ENCODE measurements at places on chromosomes 1 and 21.

DNA sequence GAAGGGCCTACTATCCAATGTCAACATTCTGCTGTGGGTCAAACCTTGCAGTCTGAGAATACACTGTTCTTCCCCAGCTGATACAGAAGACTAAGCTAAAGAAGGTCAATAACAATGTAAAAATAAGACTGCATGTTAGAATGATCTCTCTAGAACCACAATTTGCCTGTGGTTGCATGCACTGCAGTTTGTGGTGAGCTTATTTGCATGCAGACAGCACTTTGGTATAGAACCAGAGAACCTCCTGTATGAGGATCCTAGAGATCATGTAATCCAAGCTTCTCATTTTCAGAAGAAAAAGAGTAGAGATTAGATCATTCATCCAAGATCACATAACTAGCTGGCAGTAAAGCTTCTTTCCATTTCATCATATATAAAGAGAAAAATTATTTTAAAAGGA is 15.8 kb downstream of the SYNJ1 start:
- peak; percentile 92 for ATAC-seq

- no peak for ATAC-seq
Observed at GRCh38 chr1:109935451-109935900, 24.8 kb downstream of the CSF1 start.

GRCh38 chr1:91582431-91582921 is 81.8 kb downstream of the CDC7 start:
- ATAC-seq, result no peak

- no peak for ATAC-seq
Observed at GRCh38 chr1:21869620-21870121, 57.6 kb downstream of the LDLRAD2 start.

GRCh38 chr21:36481639-36482038 is 1.7 kb upstream of the CLDN14 start:
- ATAC-seq, result no peak

- ATAC-seq, result no peak
Observed at GRCh38 chr1:25645637-25646400, 29.2 kb downstream of the MAN1C1 start.

GRCh38 chr1:90568436-90568835 is 148.7 kb downstream of the BARHL2 start:
- ATAC-seq, result no peak

DNA sequence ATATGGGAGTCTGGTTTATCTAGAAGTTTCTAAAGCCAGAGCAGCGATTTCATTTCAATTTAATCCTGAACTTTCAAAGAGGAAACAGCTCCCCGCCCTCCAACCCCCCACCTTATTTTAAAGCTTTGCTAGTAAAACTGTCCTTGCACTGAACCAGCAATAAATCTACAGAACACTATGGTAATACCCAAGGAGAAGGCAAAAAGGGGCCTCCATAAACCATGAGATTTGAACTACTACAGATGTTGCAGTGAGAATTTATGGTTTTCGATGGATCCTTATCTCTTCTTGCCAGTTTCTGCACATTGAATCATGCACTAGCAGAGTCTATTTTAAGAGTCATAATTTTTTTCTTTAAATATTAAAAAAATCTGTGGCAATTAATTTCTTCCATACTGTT is 64.8 kb upstream of the BEND5 start:
- no peak for ATAC-seq

DNA sequence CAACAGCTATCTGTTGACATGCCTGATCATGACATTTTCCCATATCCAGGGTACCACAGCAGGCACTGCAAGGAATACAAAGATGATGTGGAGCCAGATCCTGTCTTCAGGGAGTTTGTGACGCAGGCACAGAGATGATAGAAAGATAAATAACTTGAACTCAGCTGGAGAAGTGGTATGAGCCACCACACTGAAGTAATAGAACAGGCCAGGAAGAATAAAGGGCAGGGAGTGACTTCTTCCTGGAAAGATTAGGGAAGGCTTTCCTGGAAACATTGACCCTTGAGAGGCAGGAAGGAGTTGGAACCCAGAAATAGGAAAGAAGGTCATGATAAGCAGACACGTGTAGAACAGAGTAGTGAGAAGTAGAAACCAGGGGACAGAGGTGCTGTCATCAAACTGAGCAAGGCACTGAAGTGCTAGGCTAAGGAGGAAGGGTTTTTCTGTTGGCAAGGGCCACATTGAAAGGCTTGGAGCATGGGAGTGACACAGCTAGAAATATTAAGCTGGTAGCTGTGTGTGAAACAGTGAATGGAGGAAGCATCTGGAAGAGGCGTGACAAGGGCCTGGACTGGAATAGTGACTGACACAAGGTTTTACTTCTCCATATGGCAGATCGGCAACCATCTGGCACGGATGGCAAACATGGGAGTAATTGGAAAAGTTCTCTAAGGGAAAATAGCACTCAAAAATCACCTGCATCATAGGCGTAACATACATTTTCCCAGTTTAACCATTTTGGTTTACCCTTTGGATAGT is 68.4 kb downstream of the AK5 start:
- no peak for ATAC-seq

DNA sequence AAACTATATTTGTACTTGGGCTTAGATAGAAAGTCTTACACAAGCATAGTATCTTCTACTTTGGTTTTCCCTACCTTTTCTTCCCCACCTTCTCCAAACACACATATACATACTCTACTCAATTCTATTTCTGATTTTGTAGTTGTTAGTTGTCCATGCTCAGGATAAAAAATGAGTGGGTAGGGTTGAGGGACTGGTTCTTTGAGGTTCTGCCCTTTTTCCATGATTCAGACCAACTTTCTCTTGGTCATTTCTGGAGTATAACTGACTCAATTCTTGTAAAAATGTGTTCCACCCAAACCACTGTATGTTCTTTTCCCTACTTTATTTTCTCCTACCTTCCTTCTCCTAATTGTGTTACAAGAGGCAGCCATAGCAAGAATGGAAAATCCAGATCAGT is 3.3 kb downstream of the CFAP126 start:
- ATAC-seq, result peak; percentile 57

GRCh38 chr21:25637851-25638659 is 1.0 kb upstream of the JAM2 start:
- ATAC-seq, result no peak

DNA sequence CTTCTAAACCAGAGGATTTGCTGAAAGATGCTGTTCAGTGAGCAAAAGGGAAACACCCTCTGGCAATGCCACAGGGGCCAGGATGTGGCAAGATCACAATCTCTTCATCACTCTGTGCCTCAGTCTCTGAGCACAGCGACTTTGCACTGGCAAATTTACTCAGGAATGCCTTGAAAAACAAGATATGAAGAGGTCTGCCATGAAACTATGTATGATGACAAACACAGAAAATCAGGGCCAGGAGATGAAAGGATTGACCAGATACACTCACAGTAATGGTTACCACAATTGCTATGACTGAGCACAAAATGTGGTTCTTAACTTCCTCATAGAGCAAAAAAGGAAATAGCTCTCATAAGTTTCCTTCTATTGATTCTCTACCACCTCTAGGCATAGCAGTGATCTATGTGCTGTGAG is 5.8 kb downstream of the TTC13 start:
- peak; percentile 87 for ATAC-seq

DNA sequence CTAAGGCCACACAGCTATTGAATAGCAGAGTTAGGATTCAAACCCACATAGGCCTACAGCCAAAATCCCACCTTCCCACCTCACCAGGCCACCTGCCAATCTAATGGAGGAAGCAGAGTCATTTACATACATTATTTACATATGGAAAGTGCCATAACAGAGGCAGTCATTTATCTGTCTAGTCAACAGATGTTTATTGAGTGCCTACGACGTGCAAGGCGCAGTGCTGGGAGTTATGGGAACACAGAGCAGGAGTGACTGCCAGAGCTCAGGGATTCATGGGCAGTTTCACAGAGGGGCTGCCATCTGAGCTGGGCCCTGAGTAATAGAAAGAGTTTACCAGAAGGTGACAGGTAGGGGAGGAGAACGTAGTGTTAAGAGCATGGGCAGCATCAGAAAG is 10.3 kb upstream of the PADI6 start:
- ATAC-seq, result no peak

GRCh38 chr1:110150330-110151174 is at the start of gene SLC6A17:
TSS of gene SLC6A17 (plus strand) at chr1:110150494. CDS start at chr1:110166930, 16,436 bp downstream.
- peak; percentile 68 for ATAC-seq

DNA sequence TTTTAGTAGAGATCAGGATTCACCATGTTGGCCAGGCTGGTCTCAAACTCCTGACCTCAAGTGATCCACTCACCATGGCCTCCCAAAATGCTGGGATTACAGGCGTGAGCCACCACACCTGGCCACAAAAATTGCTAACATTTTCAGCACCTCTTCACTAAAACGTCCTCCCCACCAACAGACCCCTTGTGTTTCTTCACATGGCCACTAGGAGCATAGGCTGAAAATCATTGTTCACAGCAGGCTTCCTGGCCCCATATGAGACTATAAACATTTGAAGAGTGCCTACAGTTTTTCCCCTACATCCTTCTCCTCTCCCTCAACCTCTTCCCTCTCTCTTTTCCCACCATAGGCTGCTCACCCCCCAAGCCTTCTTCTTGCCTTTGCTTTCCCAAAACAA is 28.0 kb upstream of the SFPQ start:
- ATAC-seq, result peak; percentile 35

- no peak for ATAC-seq
Observed at GRCh38 chr1:67327864-67328466, 20.3 kb downstream of the IL12RB2 start.

DNA sequence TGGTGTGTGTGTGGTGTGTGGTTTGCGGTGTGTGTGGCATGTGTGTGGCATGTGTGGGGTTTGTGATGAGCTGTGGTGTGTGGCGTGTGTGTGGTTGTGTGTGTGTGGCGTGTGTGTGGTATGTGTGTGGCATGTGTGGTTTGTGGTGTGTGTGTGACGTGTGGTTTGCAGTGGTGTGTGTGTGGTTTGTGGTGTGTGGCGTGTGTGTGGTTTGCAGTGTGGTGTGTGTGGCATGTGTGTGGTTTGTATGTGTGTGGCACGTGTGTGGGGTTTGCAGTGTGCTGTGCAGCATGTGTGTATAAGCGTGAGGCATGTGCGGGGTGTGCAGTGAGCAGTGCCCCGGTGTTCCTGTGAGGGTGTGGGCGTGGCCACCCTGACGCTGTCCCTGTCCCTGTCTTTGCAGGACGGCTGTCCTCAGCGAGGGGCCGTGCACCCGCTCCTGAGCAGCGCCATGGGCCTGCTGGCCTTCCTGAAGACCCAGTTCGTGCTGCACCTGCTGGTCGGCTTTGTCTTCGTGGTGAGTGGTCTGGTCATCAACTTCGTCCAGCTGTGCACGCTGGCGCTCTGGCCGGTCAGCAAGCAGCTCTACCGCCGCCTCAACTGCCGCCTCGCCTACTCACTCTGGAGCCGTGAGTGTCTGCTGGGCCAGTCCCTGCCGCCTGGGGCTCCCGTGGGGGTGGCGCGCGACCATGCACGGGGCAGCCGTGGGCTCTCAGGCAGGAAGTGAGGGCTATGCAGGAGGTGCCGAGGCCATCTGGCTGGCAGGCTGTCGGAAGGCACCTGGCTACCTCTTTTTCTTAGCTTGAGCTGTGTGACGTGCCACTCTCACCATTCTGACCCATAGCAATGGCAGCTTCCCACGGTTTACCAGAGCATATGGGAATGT is 52.6 kb upstream of the TRAPPC10 start:
- ATAC-seq, result no peak

GRCh38 chr21:22725436-22725835 is 1727.2 kb downstream of the NCAM2 start:
- ATAC-seq, result peak; percentile 37

DNA sequence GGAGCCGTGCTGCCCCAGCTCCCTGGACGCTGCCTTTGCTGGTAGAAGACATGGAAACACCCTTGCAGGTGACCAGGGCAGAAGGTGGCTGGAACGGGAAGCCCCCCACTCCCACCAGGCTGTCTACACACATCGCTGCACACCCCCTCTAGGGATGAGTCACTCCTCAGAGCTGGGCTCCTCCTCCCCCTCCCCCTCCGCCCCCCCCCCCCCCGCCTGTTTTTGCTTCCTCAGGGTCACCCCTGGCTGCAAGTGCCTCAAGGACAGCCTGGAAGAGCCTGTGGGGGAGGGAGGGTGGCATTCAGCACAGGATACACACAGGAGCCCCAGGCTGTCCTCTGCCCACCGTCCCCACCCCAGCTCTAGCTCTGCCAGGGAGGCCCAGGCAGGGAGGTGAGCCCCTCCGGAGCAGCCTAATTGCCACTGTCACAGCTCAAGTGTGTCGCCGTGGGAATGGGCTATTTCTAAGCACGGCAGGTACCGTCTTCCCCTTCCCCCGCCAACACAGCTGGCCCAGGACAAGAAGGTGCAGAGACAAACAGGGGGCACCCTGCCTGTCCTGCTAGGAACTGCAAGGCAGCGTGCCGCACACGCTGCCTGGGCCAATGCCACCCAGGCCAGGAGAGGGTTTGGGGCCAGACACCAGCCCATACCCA is 2.5 kb downstream of the FNDC10 start:
- ATAC-seq, result no peak

DNA sequence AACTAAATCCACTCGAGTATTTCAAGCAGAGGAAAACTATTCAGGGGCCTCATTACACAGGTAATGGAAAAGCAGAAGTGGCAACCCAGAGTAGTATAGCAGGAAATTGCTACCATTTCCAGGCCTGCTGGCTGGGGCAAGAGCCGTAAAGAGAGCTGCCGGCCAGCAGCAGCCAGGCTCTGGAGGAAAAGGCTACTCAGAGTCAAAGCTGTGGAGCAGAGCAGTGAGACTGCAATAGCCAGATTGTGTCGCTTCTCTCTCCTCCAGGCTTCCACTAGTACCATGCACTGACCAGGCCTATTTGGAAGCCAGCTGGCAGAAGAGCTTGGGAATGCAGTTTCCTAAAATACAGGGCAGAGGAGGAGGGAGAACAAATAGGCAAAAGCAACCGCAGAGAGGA is 155.5 kb downstream of the OMA1 start:
- no peak for ATAC-seq

DNA sequence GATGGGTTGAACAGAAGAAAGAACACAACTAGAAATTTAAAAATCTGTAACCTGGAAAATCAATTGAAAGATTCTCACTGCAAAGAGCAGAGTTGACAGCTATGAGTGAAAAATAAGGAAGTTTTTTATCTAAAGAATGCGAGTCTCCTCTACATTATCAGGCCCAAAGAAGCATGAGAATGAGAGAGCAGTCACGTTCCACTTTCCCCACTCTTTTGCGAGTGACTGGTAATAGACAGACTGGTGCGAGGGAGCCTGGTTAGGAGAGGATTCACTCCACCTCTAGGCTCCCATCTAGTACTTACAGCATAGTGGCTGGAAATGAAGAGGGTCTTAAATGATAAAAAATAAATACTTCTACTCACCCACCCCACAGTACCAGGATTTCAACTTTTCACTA is 52.0 kb downstream of the PRDX6 start:
- ATAC-seq, result no peak

- no peak for ATAC-seq
Observed at GRCh38 chr1:203456577-203456976, 19.0 kb upstream of the PRELP start.

DNA sequence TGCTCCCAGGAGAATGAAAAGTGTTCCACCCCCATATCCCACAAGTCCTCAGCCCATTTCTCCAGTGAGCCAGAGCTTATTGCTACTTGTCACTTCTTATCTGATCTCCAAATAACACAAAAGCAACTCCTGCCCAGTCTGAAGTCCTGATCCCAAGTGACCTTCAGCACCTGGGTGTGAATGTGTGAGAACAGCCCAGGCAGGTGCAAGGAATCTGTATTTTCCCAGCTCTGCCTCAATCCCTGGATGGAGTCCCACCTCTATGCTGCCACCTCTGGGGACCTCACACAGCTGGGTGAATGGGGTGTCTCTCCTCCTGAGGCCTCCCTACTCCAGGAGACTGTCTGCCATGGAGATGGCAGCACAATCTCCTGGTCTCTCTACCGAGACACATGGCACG is 402.4 kb upstream of the PROX1 start:
- no peak for ATAC-seq
